ENCODE measurements at places on chromosomes 1 and 21.

GRCh38 chr1:47585141-47585902, 147.5 kb downstream of the FOXD2 start:
- no peaks in the 10 kb centered on the region for H3K4me1 ChIP-seq
- no peak overlapping the region for H3K27ac ChIP-seq
- no peaks in the 10 kb centered on the region for H3K36me3 ChIP-seq
- no peaks in the 10 kb centered on the region for H3K27me3 ChIP-seq

- DNase-seq = no peak
- peaks cover 47% of the 10 kb centered on the region for H3K4me1 ChIP-seq
- H3K4me3 ChIP-seq = no peak overlapping the region
- no peaks in the 10 kb centered on the region for H3K27me3 ChIP-seq
- H3K27ac ChIP-seq = peak overlapping the region; percentile 68
Observed at GRCh38 chr1:88984569-88984968, 7.9 kb downstream of the KYAT3 start.

DNA sequence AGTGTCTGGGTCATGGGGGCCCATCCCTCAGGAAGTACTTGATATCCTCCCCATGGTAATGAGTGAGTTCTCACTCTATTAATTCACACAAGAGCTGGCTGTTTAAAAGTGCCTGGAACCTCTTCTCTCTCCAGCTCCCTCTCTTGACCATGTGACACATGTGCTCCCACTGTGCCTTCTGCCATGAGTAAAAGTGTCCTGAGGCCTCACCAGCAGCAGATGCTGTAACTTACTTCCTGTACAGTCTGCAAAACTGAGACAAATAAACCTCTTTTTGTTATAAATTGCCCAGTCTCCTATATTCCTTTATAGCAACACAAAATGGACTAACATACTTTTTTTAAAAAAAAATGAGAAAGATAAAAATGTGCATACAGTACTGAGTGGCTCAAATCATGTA, 24.0 kb downstream of the PUM1 start:
- no peak overlapping the region for H3K27ac ChIP-seq
- H3K36me3 ChIP-seq = peaks cover 12% of the 10 kb centered on the region
- peaks cover 34% of the 10 kb centered on the region for H3K4me1 ChIP-seq
- H3K27me3 ChIP-seq = no peaks in the 10 kb centered on the region
- no peak overlapping the region for H3K4me3 ChIP-seq

DNA sequence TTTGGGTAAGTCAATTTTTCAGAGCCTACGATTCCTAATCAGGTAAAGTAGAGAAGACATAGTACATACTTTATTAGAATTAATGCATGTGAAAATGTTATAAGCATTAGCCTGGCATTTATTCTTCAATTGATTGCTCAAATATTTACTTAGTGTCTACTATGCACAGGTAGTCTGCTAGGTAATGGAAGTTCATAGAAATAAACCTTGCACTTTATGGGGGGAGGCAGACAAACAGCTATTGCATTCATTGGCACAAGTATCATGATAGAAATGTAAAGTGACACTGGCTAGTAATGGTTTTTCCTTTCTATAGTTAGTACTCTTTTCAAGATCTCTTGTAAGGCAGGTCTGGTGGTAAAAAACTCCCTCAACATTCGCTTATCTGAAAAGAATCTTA, 44.9 kb downstream of the ZNHIT6 start:
- H3K27ac ChIP-seq = no peak overlapping the region
- H3K36me3 ChIP-seq = no peaks in the 10 kb centered on the region
- no peaks in the 10 kb centered on the region for H3K27me3 ChIP-seq
- no peak overlapping the region for H3K4me3 ChIP-seq
- DNase-seq = no peak

- peak overlapping the region; percentile 71 for H3K4me3 ChIP-seq
- no peaks in the 10 kb centered on the region for H3K27me3 ChIP-seq
- no peaks in the 10 kb centered on the region for H3K36me3 ChIP-seq
- H3K27ac ChIP-seq = peak overlapping the region; percentile 87
Observed at GRCh38 chr1:9539829-9540550, 725 bp downstream of the SLC25A33 start.

DNA sequence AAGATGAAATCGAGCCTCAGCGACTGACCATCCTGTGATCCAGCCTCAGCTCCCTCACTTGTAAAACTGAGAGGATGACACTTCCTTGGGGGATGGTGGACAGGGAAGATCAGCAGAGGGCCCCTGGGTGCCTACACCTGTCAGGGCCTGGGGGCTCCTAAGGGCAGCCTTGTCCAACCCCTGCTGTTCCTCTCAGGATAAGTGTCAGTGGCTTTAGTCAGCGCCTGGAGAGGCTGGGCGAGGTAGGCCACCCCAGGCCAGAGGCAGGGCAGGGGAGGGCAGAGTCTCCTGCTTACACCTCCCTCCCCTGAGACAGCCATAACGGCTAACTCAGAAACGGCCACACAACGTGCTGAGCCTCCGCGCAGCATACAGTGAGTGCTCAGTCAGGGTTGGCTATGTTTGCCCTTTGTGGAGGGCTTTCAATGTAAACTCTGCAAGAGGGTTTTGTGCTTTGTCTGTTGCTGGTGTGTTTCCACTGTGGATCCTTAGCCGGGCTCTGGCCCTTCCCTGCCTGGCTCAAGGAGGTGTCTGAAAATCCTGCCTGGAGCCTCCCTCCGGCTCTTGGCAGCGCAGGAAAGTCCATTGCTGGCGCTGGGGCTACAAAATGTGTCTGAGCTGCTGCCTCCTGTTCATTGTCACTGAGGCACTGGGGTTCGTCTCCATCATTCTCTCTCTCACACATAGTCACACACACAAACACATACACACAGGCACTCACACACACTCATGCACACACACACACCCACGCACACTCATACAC, 588.4 kb downstream of the PTPRU start:
- H3K4me3 ChIP-seq = no peak overlapping the region
- no peaks in the 10 kb centered on the region for H3K4me1 ChIP-seq
- no peaks in the 10 kb centered on the region for H3K36me3 ChIP-seq
- H3K27ac ChIP-seq = no peak overlapping the region
- peak; percentile 54 for DNase-seq
- H3K27me3 ChIP-seq = no peaks in the 10 kb centered on the region

Data from vagina (tissue), 2 donors.